NCI-H510A treated with DMSO at 0.1 percent for 48 hours (cell line): ENCODE measurements at places on chromosomes 2 and 18.

DNA sequence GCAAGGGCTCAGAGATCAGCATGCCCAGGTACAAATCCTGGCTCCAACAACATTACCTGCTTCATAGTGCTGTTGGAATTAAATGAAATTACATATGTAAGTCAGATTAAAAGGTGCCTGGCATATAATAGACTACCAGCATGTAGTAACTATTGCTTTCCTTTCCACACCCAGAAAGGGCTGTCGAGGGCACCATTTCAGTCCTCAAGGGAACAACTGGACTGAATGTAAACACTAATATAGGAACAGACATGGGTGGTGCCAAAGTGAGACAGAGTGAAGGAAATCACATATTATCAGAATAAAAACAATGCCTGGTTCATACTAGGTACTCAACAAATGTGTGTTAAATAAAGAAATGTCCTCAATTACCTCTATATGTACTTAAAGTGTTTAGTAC is 43.3 kb downstream of the FAP start:
- no peak for DNase-seq

- DNase-seq = no peak
Observed at GRCh38 chr18:64253222-64253621, 104.3 kb upstream of the LINC00305 start.

DNA sequence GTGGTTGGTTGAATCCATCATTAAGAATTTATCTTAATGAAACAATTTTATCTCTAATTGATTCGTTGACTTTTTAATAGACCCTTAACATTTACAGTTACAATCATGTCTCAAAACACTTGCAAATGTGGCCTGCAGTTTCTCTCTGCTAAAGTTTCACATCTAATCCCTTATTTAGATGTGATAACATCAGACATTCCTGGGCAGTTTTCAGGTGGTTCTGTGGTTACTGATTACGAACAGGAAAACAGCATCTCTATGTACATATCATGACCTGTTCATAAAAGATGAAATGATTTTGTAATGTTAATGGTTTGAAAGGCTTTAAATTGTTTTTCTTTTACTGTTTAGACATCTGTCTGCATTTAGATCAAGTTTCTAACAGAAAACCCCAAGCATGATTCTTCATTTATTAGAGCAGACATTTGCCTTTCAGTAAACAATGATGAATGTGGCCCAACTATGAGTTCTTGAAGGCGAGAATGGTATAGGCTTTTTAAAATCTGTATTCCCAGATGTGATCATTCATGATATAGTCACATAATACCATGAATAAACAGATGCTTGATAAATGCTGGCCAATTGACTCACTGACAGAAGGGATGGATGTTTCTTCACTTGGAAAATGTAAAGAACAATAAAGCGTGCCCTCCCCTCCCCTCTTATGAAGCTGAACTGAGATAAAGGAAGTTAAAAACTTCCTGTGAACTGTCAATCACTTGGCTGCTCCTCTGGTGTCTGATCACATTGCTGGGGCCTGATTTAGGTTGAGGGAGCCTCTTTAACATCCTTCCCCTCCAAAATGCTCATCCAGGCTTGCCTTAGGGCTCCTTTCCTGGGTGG is 3.5 kb downstream of the CAPN14 start:
- no peak for DNase-seq

DNA sequence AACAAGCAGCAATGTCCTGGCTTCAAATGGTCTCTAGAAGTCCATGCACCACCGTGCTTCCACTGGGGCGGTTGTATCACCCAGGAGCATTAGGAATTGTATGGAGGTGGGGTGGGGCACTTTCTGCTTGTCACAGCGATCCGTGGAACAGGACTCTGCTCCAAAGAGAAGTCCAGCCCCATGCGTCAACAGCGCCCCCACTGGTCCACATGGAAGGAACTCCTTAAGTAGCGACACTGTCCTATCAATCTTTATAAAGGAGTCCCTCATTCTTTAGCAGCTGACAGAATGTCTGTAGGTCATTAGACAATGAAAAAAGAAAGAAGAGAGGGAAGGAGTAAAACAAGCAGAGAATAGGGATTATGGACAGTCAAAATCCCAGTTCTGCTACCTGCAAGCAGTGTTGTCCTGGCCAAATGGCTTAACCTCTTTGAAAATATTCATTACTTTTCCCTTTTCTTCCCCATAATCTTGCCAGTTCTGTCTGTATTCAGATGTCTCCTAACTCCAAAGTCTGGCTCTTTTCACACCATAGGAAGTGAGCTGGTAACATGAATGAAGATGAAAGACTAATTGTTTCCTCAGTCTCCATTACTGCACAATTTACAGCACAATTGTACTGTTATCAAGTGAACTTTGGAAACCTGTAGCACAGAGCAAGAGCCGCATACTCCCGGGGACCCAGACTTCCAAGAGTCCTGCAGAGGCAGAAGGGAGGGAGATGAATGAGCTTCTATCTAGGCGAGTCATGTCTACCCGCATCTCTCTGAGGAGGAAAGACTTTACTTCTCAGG is 9.9 kb downstream of the NFE2L2 start:
- DNase-seq = no peak

- peak; percentile 45 for DNase-seq
Observed at GRCh38 chr2:189613077-189613636, 32.6 kb upstream of the SLC40A1 start.
